ENCODE measurements at places on chromosomes 6 and 20.
A peak's percentile ranks its signal among the peaks of the same experiment; 100 is the strongest.

DNA sequence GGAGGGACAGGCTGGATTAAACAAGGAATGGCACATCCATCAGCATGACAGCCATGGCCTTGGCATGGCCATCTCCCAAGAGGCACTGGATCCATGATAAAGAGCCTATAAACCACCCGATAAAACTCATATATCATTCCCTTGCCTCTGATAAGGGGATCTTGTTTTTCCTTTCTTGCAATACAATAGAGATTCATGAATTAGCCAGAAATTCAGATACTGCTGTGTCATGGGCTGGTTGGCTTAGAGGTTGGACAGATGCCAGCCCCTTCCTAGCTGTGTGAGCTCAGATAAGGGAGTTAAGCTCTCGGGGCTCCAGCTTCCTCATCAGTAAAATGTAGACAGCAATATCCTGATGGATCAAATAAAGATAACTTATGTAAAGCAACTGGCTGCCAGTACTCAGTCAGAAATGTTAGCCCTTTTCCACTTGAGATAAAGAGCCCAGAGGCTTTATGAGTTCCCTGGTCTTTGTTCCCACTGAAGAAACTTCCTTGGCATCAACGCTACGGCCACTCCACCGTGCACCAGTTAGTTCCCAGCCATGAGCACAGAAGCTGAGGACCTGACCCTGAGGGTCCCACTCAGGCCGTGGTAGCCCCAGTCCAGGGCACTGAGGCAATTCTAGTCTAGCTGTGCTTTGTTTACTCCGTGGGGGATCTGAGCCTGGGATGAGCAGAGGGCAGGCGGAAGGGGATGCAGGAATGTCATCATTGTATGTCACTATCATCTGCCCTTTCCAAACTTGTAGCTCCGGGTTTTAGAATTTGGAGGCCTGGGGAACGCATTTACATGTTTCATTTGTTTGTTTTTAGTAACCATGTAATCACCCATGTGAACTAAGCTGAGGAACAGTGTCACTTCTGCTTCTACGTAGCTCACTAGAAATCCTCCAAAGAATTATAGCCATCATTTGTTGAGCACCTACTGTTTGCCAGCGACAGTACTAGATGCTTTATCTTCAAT lies 67.2 kb upstream of the TBC1D7 start:
- peak; percentile 69 for DNase-seq

DNA sequence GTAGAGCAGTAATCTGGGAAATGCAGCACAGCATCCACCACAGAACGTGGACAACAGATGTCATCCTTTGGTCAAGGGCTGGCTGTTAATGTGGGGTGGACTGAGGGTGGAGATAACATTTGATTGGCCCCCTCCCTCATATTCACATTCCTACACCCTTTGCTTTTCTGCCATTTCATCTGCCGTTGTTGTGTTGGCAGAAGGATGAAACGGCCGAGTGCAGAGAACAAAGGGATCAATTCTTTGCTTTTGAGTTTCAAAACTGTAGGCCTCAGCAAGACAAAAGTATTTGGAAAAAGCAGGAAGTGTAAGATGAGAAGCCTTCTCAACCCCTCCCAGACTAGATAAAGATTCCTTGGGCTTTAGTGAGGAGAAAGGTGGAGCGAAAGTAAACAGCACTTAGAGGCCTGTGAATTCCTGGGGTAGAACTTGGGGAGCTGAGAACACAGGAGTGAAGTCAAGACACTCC lies 74.2 kb upstream of the PHIP start:
- DNase-seq = no peak

DNA sequence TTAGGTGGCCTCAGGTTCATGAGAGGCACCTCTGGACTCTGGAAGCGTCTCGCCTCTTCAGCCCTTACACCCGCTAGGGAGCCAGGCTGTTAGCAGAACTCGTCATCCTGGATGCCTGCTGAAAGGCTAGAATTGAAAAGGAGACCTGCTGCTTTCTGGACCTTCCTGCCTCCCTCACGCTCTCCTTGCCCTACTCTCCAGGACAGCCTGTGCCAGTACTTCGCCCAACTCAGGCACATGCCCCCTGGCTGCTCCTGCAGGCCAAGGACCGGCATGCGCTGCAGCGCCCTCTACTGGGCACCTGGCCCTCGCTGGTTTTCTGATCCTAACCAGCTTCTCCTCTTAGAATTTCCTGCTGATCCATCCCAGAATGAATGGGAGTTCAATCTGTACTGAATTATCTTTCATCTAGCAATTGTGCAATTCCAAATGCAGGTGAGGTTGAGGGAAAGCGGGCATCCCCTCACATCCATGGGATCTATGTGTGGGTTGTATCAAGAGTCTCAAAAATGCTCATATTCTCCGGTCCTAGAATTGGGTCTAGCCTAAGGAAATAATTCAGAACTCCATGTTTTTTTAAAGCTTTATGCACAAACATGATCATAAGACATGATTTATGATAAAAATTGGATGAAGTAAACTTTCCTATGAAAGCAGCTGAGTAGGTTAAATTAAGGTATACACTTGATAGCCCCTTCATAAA lies 78.0 kb downstream of the PTPN1 start:
- DNase-seq = peak; percentile 94

DNA sequence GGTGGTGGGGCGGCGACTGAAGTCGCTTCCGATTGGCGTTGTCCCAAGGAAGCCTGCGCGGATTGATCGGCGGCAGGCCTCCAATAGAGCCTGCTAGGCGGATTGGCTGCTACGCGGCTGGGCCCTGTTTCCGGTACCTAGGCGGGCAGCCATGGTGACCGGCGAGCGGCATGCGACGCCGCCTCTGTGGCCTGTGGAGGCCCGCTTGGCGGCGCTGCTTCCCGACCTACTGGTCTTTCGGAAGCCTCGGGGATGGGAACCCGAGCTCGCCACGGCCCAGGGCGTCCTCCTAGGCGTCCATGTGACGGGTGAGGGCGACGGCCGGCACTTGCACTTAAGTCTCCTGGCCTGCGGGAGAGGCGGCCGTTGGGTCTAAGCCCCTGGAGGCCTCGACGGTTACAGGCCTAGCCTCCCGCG lies 28.1 kb downstream of the NFYA start:
- no peak for DNase-seq

DNA sequence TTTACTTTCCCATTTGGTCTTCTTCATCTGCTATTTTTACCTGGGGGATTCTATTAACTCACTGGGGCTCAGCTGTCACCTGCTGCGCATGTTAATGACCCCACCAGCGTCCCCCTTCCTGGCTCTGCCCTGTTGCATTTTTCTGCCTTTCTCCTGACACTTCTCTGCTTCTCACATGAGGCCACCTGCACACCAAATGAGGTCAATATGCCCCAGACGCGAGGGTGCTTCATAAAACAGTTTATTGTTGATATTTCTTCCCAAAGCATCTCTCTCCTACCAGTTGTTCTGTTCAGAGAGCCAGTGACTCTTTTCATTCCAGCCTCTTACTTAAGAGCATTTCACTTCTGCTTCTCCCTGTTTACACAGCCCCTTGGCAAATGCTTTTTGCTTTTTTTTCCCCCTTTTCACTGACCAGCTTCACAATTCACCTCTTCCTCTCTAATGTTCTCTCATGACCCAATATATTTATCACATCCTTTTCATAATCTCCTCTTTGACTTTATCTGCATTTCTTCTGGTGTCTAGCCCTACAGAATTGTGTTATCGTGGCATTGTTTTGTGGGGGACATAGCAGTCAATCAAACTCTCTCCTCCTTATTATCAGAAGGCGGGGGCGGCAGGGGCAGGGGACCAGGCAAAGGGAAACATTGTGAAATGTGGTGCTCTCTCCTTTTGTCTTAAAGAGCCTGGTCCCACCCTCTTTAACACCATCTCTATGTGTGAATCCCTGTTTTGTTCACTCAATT lies 545.8 kb upstream of the CITED2 start:
- DNase-seq = no peak
